ENCODE measurements at places on chromosomes 1 and 21.

DNA sequence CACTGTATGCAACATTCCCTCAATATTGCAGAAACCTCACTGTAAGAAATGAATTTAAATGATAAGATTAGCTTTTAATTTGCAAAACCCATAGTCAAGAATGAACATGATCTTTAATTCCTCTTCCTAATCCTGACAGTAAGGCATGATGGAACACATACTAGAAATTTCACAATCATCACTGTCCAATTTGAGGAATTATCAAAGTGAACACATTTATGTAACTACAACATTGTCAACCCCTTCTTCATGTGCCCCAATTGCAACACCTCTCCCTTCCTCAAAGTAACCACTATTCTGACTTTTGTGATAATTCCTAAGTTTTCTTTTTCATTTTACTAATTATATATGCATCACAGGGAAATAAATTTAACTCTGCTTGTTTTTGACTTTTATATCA is 103.1 kb downstream of the LHX8 start:
- no peak for DNase-seq

GRCh38 chr1:172254521-172255222 is 165.8 kb upstream of the C1orf105 start:
- peak; percentile 27 for DNase-seq

GRCh38 chr1:164842870-164843269 is 283.9 kb downstream of the PBX1 start:
- DNase-seq = no peak

GRCh38 chr1:199124351-199124750 is 485.5 kb downstream of the PTPRC start:
- DNase-seq = no peak

- DNase-seq = peak; percentile 93
Measured at GRCh38 chr1:228487336-228488124, at the start of gene RNF187. Gene RNF187 (plus strand): TSS chr1:228487382.

GRCh38 chr1:59730759-59731478 is 83.8 kb upstream of the HOOK1 start:
- DNase-seq = peak; percentile 48

GRCh38 chr1:86396498-86396890 is 371 bp upstream of the ODF2L start:
- DNase-seq = no peak

- no peak for DNase-seq
Measured at GRCh38 chr1:48079096-48079495, 81.9 kb upstream of the TRABD2B start.

GRCh38 chr1:162736633-162737067 is 53.9 kb upstream of the HSD17B7 start:
- DNase-seq = no peak

GRCh38 chr1:171940368-171940767 is 99.1 kb downstream of the DNM3 start:
- no peak for DNase-seq
